ENCODE measurements at places on chromosomes 2 and 18.
A peak's percentile ranks its signal among the peaks of the same experiment; 100 is the strongest.

GRCh38 chr2:230684270-230685168 is 28.1 kb upstream of the CAB39 start:
- no peak for DNase-seq

GRCh38 chr2:222656526-222657446 is 894 bp upstream of the FARSB start:
- peak; percentile 20 for DNase-seq

GRCh38 chr2:41941831-41942230 is 106.0 kb upstream of the PKDCC start:
- no peak for DNase-seq

- DNase-seq, result no peak
These were observed 483.2 kb upstream of the GYPC start for GRCh38 chr2:126172631-126173184.

DNA sequence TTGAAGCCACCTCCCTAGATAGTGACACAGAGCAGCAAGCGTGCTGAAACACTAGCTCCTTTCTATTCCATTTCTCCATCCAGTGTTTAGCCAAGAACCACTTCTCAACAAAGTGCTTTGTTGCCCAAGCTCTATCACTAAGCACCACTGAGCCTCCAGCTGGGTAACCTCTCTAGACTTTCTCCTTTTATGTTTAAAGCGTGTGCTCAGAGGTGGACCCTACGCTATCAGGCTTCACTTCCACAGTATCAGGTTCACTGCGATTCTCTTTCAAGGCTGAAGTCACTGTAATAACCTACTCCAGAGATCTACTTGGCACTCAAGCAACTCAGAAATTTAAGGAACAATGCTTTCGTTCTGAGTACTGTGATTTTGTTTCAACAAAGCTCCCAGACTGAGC is 197.9 kb downstream of the LNPK start:
- no peak for DNase-seq

GRCh38 chr2:211479536-211480150 is 923.2 kb downstream of the CPS1 start:
- DNase-seq, result no peak

DNA sequence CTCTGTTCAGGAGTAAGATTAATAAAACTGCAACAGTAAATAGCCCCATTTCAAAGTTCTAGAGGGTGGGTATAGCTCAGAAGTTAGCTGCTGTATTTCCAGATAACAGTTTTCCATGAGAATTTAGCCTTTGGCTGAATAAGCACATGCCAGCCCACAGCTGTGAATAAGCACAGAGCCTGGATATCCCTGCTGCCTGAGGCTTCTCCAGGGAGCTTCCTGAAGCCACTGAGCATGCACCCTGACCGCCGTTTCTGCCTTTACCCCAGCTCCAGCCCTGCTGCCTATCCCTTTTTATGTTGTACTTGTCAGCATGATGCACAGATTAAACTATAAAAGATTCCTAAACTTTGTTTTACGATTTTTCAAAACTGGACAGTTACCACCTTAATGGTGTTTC is 85.3 kb downstream of the FEZ2 start:
- no peak for DNase-seq

GRCh38 chr18:9137168-9138066 is 836 bp downstream of the ANKRD12 start:
- peak; percentile 88 for DNase-seq

GRCh38 chr2:137938204-137938603 is 26.1 kb upstream of the HNMT start:
- peak; percentile 11 for DNase-seq

- no peak for DNase-seq
These were observed 30.1 kb downstream of the MOCOS start for GRCh38 chr18:36217348-36217747.

- no peak for DNase-seq
These were observed 61.1 kb downstream of the COA5 start for GRCh38 chr2:98547092-98547790.

DNA sequence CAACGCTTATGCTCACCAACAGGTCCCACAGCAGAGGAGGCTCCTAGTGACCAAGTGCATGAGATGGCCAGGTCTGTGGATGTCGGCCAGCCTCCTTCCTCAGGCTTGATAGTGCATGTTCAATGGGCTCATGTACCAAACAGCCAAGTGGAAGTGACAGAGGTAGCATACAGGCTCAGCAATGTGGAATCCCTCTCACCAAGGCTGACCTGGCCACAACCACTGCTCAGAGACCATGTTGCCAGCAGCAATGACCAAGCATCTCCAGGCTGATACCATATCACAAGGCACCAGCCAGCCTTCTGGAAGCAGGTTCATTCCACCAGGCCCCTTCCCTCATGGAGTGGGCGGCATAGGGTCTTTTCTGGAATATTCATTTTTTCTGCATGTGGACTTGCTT is 61.5 kb downstream of the REEP1 start:
- no peak for DNase-seq

GRCh38 chr18:51190000-51190399 is 7.5 kb downstream of the MEX3C start:
- DNase-seq, result no peak

DNA sequence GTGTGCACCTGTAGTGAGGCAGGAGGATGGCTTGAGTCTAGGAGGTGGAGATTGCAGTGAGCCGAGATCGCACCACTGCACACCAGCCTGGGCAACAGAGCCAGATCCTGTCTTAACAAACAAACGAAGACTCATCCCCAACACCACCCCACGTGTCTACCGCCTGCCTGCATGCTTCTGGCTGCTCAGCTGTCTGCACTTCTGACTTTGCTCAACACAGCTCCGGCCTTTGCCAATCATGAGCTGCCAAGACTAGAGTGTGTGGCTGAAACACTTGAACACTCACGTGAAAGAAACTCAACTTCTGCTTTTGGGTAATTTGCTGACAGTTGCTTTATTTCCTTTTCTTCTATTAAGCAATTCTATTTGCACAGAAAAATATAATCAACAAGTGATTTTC is 32.1 kb upstream of the SP3 start:
- peak; percentile 64 for DNase-seq

- DNase-seq, result no peak
These were observed 44.5 kb downstream of the LRATD1 start for GRCh38 chr2:14677039-14677438.

DNA sequence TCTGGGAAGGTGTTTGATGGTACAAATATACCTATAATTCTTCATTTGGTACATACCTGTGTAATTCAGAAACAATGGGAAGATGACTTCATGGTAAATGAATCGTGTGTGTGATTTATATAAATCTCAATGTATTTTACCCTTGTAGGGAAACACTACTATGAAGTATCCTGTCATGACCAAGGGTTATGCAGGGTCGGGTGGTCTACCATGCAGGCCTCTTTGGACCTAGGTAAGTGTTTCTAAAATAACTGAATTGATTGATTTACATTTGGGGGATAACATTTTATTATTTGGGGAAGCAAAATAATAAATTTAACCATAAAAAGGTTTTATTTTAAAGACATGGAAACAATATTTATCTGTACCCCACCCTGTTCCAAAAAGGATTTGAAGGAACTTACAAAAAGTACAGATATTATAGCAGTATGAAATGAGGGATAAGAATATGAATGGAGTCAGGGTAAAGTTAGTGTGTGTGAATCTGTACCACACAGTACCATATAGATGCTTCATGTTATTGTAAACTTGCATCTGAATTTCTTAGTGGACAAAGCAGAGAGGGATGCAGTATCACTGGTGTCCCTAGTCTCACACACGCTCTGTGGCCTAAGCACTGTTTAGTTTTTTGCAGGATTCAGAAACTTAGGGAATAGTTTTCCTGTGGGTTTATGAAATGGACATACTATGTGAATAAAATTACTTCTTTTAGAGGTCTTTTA is 11.5 kb downstream of the DDX1 start:
- no peak for DNase-seq

- DNase-seq, result peak; percentile 55
These were observed 221.6 kb downstream of the LPIN1 start for GRCh38 chr2:11967946-11968465.

DNA sequence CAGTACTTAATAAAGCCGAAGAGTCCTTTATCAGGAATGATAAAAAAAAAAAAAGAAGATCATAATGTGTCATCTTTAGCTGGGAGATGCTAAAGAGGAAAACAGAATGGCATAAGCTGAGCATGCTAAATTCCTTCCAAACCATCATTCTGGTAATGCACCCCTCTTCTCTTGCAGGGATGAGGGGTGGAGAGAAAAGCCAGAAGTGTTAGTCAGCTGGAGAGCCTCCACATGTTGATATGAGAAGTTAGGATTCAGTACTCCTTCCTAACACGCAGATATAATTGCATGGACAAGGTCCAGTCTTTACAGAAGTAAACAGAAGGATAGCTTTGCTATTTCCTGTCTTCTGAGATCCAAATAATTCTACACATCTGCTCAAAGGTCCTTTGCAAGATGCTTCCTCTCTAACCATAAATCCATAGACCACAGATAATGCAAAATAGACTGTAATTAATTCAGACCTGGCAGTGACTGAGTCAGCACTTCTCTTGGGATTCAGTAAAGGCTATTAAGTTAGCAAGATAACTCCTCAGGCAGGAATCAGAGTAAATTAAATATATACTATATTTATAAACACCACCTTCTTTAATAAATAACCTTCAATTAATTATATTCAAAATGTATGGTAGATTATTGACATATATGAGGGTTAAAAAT is 930.0 kb upstream of the KLHL29 start:
- DNase-seq, result no peak

DNA sequence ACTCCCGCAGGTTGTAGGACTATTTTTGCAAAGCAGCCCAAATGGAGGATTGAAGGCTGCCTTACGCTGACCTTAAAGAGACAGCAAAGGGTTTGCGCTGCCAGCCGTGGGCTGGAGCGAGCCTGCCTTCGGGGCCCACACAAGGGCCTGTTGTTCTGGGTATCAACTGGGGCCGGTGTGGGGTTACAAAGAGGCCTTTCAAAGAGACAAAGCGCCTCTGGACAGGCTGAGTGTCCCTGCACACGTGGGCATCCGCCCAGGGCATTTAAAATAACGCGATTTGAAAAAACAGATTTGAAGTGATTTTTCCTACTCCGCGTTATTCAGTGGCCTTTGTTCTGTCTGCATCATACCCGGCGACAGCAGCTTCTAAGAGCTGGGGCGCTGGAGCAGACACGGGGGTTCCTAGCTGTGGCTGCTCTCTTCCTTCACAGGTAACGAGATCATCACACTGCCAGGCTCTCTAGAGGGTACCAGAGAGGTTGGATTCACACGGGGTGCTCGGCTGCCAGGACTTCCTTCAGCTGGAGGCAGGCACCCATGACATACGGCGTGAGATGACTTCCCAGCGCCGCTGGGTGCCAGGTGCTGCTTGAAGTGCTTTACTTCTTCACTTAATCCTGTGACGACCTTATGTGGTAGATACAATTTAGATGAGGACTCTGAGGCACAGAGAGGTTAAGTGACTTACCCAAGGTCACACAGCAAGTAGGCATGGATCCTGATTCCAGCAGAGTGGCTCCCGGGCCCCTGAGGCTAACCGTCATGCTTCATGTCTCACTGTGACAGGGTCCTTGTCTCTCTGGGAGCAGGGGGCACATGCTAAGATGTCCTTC is 32.2 kb downstream of the MAL start:
- DNase-seq, result no peak

- no peak for DNase-seq
These were observed 234.8 kb upstream of the RAB6C start for GRCh38 chr2:129744649-129745048.

- peak; percentile 69 for DNase-seq
These were observed 85.8 kb upstream of the SETBP1 start for GRCh38 chr18:44594799-44595467.

DNA sequence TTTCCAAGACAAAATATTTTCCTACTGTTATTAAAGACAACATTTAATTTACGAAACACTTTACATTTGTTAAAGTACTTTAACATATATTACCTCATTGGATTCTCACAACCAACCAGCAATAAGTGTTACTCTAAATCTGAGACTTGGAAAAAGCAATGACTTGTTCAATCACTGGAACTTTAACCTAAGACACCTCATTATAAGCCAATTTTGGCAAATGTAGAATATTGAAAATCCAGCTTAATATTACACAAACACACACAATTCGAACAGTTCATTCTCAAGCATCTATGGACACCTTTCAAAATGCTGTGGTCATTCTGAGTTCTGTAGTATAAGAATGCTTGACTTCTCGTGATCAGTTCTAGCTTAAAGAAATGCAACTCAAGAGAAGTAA is 619.4 kb upstream of the CHAC2 start:
- no peak for DNase-seq

GRCh38 chr2:228798458-228799207 is 472.5 kb downstream of the PID1 start:
- DNase-seq, result no peak

DNA sequence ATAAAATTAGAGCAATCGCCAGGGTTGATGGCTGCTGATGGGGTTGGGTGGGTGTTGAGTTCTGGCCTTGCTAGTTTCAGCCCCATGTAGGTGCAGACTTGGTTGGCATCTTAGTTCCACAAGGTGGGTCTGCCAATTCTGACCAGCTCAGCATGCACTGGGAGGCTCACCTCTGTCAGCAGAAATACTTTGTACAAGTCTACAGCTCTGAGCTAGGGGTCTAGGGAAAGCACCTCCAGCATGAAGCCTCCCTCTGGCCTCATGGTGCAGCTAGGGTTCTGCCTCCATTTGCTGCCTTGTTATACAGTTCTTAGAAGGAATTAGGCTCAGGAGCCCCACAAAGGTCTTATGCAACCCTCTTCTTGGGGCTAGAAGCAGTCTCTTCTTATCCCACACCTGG is 278.9 kb upstream of the HDAC4 start:
- DNase-seq, result no peak

DNA sequence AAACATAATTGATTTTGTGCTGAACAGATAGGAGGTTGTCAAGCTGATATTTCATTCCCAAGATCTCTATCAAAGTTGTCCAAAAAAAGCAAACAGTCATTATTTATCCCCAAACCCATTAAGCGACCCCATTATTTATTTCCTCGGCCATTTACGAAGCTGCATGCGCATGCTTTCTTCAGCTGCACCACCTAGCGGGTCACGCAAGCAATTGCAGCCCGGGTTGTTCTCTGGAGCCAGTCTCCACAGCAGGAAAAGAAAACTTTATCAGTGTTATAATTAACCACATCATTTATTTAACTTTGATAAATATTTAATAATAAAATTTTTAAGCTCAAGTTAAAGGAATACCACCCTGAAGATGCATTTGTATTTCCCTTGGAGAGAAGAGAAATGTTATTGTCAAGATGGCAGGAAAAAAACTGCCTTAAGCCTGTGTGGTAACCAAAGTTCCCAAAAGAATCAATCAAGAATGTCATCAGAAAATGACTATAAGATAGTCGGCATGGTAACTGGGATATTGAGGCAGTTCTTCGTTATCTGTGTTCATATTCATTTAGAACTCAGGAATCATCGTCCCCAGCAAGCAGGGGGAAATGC is 304.7 kb downstream of the FBXO15 start:
- peak; percentile 83 for DNase-seq

- no peak for DNase-seq
These were observed 98.7 kb upstream of the MGAT5 start for GRCh38 chr2:134155134-134155533.

Data from foreskin fibroblast (primary cell).